DMS 273 treated with DMSO at 0.1 percent for 48 hours (cell line): ENCODE measurements at places on chromosomes 4 and X.

- DNase-seq, result no peak
Observed at GRCh38 chr4:76977736-76978350, 28.3 kb downstream of the SEPTIN11 start.

DNA sequence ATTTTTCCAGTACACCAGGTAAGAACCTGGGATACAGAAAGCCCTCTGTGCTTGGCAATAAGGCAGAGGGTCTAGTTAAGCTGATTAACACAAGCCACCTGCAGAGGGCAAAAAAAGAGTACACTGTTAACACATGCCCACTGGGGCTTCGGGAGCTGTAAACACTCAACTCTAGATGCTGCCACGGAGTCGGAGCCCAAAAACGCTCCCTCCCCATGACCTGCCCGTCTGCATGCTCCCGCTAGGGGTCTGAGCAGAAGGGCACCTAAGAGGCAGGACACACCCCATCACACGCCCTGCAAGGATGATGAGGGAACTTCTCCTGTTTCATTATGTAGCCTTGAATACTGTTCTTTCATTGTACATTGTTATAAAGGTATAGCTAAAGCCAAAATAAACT lies 715.6 kb upstream of the AADAT start:
- no peak for DNase-seq

GRCh38 chrX:68761086-68761485 lies 67.7 kb upstream of the EFNB1 start:
- DNase-seq, result no peak

DNA sequence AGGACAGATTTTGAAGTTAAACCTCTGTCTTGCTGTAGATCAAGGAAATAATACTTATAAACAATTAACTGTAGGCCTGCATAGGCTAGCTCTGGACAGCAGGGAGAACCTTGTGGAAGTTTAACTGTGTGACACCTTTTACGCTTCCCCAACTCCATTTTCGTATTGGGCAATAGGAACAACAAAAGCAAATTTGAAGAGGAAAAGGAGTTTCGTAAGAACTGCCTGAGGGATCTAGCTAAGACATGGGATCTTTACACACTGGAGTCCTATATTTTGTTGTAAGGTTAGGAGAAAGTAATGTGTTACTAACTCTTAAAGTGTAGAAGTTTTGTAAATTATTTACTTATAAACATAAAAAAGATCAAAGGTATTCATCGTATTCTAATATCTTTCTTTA lies 324.9 kb upstream of the CASK start:
- no peak for DNase-seq

- peak; percentile 60 for DNase-seq
Observed at GRCh38 chr4:118034053-118034785, at the start of gene NDST3. NDST3 (plus strand) TSS chr4:118034486; CDS start chr4:118053911, 19,425 bp downstream.

DNA sequence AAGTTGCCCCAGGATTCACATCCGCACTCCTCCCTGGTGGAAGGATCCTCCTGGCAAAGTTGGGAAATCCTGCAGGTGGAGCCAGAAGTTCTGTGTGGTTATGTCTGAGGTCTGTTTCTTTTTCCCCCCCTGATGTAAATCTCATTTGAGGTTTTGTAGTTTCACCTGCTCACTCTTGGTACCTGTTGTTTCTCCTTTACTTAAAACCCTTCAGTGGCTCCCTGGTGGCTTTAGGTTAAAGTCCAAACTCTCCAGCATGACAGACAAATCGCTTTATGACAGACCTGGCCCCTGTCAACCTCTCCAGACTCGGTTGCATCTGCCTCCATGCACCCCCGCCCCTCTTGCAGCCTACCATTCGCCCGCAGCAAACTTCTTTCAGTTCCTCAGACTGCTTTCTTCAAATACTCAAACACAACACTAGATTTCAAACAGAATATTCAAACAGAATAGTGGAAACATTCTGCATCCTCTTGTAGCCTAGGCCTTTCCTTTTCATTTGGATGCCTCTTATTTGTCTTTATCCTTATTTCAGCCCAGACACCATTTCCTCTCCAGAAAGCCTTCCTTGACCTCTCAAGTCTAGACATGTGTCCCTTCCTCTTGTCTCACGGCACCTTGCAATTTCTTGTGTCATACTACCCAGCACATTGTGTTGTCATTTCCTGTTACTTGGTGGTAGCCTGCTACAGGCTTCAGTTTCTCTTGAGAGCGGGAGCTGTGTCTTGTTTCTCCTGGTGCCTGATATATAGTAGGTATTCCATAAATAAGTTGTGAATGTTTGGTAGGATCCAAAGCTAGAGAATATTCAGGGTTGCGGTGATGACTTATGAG lies 24.8 kb downstream of the IL13RA1 start:
- no peak for DNase-seq

- DNase-seq, result no peak
Observed at GRCh38 chrX:25131055-25131454, 115.3 kb upstream of the ARX start.

DNA sequence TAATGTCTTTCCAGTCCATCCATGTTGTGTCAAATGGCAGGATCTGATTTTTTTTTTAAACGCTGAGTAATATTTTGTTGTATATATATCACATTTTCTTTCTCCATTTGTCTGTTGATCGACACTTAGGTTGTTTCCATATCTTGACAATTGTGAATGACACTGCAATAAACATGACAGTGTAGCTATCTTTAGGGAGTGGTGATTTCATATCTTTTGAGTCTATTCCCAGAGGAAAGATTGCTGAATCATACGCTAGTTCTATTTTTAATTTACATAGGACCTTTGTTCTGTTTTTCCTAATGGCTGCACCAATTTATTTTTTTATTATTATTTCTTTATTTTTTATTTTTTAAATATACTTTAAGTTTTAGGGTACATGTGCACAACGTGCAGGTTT lies 470.7 kb downstream of the CCSER1 start:
- DNase-seq, result no peak

- DNase-seq, result no peak
Observed at GRCh38 chr4:7631288-7632014, 196.7 kb upstream of the PSAPL1 start.

GRCh38 chrX:107273795-107274194 lies 67.4 kb downstream of the DNAAF6 start:
- peak; percentile 79 for DNase-seq

DNA sequence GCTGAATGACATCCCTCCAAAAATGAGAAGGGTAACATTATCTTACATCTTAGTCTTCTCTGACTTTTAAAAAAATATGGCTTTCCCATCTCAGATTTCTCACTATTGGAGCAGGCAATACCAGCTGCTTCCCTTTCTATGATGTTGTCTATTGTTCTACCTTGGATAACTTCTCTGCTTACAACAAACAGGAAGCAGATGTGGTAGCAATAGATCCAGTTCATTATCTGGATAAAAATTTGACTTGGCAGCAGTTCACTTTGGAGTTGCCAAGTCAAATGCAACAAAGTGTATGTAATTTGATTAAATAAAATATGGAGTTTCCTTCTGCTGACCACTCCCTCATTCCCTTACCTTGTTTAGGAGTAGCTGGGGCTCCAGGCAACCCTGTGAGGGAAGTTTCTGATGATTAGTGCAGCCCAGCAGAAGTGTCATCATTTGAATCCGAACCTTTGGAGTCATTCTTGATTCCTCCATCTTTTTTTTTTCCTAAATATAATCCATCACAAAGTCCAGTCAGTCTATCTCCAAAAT lies 72.0 kb upstream of the GPRIN3 start:
- peak; percentile 24 for DNase-seq

GRCh38 chrX:105460376-105460775 lies 239.9 kb upstream of the TEX13A start:
- DNase-seq, result no peak

GRCh38 chrX:10495677-10496076 lies 124.7 kb downstream of the MID1 start:
- no peak for DNase-seq

GRCh38 chrX:143306991-143307937 lies 210.0 kb downstream of the SPANXN3 start:
- DNase-seq, result no peak

DNA sequence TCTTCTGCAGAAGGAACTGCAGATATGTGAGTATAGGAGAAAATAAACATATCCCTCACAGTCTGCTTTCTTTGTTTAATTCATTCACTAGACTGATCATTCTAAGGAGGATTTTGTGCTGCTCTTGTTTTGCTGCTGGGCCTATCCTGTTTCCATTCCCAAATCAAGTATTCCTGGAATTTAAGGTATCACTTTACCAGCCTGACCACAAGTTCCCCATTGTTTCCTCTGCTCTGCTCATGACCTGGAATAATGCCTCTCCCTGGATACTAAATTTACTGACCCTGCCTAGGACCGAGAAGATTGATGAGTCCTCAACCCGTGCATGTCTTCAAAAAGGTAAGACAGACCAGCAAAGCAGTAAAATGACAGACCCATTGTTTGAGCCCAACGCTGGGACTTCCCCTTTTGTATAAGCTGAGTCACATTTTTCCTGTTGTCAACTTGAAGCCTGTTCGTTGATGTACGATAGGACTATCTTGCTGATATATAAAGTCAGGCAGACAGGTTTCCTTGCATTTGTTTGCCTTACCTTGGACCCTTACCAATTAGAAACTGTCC lies 85.5 kb upstream of the TET2 start:
- DNase-seq, result no peak

- no peak for DNase-seq
Observed at GRCh38 chr4:86894455-86894854, 2.2 kb upstream of the C4orf36 start.

- DNase-seq, result no peak
Observed at GRCh38 chr4:17595471-17596005, 18.5 kb downstream of the LAP3 start.

DNA sequence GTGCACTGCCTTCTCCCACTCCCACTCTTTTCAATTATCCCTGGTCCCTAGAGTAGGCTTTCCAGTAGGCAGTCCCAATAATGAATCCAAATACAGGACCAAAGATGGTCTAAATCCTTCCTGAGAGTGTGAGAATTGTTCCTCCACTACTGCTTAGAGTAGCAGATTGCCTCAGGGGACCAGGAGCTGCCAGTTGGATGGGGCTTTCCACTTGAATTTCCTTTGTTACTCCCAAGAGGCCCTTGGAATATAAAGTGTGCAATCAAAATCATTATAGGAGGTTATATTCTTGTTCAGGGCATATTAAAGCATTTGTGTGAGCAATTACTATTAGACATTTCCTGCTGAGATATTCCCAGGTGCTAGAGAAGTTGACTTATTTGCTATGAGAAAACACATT lies 156.6 kb upstream of the TLL1 start:
- no peak for DNase-seq

- DNase-seq, result no peak
Observed at GRCh38 chr4:38034986-38035882, 75.0 kb downstream of the PTTG2 start.

GRCh38 chrX:148612431-148612830 lies 112.0 kb downstream of the AFF2 start:
- DNase-seq, result no peak

GRCh38 chr4:123361195-123361861 lies 35.3 kb upstream of the SPRY1 start:
- no peak for DNase-seq

GRCh38 chrX:70087857-70088630 lies 25.8 kb downstream of the OTUD6A start:
- DNase-seq, result peak; percentile 9

DNA sequence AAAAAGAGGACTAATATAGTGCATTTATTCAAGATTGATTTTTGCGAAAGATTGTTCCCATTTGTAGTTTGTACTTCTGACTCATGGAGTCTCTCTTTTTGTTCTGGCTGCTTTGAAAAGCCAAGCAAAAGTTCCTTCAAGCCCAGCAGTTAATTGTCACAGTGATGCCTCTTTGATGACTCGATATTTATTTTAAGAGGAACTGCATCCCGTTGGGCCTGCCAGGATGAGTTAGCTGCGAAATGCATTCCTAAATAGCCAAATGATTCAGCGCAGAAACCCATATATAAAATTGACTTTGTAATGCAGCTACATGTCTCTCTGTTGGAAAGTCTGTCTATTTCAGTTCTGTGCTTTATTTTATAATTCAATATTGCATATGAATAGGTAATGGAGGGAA lies 295.1 kb downstream of the GBA3 start:
- no peak for DNase-seq

- DNase-seq, result no peak
Observed at GRCh38 chr4:93396272-93396671, 432.3 kb upstream of the ATOH1 start.

DNA sequence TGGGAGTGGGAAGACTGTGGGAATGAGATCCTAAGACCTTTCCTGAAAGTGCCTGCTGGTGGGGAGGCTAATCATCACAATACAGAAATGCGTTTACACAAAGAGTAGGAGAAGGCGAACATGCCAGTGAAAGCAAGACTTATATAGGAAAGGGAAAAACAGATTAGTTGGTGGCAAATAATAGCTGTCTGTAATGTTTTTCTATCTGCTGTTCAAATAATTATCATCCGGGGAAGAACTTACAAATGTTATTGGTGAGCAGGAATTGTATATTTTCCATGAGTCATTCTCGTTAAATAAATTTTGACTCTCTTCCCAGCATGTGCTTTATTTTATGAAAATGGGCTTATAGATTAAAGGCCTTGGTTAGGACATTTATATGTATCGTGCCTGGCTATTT lies 196.5 kb downstream of the ARHGAP10 start:
- DNase-seq, result no peak

DNA sequence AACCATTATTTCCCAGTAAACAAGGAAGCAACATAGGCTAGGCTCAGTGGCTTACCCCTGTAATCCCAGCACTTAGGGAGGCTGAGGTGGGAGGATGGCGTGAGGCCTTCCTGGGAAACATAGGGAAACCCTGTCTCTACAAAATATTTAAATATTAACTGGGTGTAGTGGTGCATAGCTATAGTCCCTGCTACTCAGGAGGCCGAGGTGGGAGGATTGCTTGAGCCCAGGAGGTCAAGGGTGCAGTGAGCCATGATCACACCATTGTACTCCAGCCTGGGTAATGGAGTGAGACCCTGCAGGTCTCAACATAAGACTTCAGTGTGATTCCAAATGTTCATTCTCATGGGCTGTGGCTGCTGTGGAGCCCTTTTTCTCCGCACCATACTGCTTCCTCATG lies 34.9 kb downstream of the FHDC1 start:
- DNase-seq, result no peak

DNA sequence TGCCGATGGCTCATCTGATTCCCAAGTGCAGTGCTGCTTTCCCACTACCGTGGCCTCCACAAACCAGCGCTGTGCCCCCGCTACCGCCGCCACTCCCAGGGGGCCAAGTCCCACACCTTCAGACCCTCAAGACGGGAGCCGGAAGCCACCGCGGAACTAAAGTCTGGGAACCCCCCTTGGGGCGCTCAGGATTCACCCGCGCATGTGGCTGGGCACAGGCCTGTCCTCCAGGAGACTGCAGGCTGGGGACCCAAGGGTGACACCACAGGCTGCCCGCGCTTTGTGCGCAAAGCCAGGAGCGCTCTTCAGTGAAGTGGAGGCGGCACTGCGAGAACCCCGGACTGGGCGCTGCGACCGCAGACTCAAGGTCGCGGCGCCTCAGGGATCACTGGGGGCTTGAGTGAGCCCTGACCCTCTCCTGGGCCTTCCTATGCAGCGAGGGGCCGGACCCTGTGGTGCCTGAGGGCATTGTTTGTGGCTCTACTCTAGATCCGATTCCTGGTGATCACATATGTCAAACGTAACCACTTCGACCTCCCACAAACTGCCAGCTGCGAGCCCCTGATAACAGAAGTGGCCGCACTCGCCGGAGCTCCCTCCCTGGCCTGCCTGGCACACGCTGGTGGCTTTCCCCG lies 20.4 kb upstream of the TBC1D14 start:
- DNase-seq, result no peak
